ENCODE measurements at places on chromosomes 11 and 22.

DNA sequence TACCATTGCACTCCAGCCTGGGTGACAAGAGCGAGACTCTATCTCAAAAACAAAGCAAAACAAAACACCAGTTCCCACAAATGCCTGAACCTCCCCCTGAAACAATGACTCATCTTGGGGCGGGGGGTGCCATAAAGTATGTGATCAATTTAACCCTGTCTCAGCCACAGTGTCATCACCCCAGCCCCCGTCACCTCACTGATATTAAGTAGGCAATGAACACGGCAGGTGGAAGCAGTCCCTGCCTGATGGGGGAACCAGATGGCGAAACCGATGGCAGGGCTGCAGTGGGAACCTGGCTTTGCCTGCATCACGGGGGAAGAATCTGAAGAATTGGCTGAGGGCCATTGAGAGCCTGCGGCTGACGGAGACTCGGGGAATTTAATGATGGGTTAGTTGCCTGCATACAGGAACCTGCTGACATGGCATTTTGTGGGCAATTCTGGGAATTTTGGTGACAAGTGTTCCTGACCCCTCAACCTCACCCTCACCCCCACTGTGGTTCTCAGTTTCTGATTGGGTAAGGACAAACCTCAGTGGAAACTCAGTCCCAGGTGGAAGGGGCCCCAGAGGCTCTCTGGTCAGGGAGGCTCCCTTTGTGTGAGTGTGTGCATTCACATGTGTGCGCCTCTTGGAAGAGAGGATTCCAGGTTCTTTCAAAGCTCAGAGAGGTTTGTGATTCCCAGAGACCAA, 39.1 kb upstream of the SHISAL1 start:
- DNase-seq, result peak; percentile 72

DNA sequence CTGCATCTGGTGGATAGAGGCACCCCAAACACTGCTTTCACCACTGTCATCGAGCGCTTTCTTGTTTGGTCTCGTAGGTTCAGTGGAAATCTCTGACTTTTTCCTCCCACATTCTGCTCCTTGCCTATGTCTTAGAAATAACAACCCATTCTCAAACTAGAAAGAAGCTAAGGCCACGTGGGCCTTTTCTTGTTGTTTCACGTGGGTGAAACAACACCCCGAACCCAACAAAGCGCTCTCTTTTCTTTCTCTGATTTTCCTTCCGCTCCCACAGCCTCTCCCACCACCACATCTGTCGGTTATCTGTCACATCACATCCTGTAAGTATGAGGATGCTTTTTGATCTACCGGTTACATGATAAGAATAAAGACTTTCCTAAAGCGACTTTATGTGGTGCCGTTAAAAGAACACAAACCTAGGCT, 77.1 kb downstream of the LINC01488 start:
- peak; percentile 34 for DNase-seq

DNA sequence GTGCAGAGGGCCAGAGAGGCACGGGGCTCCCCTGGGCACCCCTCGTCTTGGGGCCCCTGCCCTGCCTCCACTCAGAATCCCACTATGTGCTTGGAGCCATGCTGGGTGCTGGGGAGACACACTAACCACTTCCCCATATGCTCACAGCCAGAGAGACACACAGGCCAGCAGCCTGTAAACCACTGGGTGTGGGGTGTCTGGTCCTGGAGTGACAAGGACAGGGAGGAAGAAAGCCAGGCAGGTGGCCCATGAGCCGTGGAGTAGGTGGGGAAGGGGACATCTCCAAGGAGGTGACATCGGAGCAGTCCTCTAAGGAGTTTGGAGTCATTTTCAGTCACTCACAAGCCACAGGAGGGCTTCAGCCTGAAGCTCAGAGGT, 58.9 kb downstream of the CDKN1C start:
- no peak for DNase-seq

DNA sequence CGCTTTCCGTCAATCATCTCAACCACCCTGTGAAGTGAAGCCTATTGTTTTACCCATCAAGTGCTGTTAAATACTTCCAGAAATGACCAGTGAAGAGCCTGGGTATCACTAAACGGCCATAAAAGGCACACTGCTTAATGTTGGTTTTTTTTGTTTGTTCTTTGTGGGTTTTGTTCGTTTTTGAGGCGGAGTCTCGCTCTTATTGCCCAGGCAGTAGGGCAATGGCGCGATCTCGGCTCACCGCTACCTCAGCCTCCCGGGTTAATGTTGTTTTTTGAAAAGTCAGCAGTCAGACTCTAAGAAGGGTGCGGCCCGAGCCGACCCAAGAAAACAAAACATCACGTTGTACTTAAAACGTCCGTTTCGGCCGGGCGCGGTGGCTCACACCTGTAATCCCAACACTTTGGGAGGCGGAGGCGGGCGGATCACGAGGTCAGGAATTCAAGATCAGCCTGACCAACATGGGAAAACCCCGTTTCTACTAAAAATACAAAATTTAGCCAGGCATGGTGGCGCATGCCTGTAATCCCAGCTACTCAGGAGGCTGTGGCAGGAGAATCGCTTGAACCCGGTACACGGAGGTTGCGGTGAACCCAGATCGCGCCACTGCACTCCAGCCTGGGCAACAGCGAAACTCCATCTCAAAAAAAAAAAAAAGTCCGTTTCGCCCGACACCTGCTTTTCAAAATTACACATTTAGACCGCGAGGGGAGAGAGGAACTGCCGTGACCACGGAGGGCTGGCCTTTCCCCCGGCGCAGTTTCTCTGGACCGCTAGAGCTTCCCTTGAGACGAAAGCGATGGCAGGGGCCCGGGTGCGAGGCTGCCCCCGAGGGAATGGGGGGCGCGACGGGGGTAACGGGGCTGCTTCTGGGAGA, 714 bp downstream of the CD59 start:
- peak; percentile 56 for DNase-seq

DNA sequence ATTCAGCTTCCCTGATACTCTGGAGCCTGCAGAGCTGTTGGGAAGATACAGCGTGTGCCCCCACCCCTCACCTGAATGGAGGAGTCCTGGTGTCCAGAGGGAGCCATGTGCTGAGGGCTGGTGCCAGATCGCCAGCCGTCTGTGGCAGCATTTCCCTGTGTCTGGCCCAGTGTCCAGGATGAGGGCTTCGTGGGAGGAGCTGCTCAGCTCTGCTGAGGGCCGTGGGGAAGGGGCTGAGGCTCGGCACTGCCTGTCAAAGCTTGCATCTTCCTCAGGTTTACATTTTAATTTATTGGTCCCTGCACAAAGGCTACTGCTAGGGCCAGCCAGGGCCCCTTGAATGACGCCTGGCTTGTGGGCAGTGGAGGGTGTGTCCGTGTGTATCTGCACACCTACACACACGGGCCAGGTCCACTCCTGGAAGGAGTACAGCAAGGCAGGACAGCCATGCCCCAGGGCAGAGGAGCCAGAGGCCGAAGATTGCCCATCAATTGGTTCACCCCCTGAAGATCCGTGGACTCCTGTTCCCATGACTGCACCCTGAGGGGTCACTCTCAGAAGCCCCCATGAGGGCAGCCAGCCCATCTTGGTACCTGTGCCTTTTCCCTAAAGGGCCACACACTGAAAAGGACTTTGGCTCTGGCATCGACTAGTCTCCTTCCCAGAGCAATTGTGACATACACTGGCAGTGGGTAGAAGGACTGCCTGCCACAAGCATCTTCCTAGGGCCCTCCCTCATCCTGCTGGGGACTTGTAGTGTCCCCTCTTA, 107.7 kb upstream of the PARVA start:
- no peak for DNase-seq

- no peak for DNase-seq
Observed at GRCh38 chr11:113401718-113402117, 14.1 kb downstream of the ANKK1 start.

- no peak for DNase-seq
Observed at GRCh38 chr11:94960488-94960887, 12.9 kb downstream of the CWC15 start.

DNA sequence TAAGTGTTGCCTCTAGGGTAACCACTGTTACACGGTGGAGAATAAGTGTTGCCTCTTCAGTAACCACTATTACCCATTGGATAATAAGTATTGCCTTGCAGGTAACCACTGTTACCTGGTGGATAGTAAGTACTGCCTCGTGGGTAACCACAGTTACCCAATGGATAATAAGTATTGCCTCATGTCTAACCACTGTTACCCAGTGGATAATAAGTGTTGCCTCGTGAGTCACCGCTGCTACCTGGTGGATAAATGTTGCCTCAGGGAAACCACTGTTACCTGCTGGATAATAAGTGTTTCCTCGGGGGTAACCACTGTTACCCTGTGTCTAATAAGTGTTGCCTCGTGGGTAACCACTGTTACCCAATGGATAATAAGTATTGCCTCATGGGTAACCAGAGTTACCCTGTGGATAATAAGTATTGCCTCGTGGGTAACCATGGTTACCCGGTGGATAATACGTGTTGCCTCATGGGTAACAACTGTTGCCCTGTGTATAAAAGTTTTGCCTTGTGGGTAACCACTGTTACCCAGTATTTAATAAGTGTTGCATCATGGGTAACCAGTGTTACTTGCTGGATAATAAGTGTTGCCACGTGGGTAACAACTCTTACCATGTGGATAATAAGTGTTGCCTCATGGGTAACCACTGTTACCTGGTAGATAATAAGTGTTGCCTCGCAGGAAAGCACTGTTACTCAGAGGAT, 12.3 kb upstream of the NXPE4 start:
- no peak for DNase-seq

DNA sequence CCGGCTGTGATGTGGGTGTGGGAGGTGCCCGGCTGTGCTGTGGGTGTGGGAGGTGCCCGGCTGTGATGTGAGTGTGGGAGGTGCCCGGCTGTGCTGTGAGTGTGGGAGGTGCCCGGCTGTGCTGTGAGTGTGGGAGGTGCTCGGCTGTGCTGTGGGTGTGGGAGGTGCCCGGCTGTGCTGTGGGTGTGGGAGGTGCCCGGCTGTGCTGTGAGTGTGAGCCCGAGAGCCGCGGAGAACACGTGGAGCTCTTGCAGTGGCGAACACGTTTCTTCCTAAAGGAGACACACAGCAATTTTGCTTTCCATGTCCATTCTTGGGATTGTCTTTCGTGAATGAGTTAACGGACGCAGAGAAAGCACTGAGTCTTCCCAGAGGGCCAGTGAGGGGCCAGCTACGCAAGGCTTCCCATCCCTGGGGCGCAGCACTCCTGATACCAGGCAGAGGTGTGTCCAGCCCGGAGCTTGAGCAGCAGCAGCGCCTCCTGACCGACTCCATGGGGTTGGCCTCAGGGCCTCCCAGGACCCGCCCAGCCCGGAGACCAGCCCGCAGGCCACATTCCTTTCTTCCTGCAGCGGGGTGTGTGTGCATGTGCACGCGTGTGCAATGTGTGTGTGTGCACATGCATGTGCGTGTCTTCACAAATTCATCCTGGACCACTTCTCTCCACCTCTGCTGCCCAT, 245.0 kb upstream of the B3GAT1 start:
- no peak for DNase-seq

GRCh38 chr11:68498903-68499883, 38.6 kb downstream of the PPP6R3 start:
- no peak for DNase-seq

- DNase-seq, result no peak
Observed at GRCh38 chr11:65781152-65781961, 581 bp upstream of the AP5B1 start.

DNA sequence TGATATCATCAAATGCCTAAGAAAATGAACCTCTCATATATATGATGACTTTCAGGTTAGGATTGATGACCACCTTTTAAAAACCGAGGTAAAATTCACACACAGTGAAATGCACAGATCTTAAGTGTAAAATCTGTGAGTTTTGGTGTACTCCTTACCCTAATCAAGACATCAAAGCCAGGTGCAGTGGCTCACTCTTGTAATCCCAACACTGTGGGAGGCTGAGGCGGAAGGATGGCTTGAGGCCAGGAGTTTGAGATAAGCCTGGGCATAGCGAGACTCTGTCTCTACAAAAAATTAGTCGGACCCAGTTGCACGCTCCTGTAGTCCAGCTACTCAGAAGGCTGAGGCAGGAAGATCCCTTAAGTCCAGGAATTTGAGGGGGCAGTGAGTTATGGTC, 140.4 kb downstream of the UVRAG start:
- no peak for DNase-seq

GRCh38 chr22:49297286-49297870, 530.3 kb downstream of the BRD1 start:
- no peak for DNase-seq

DNA sequence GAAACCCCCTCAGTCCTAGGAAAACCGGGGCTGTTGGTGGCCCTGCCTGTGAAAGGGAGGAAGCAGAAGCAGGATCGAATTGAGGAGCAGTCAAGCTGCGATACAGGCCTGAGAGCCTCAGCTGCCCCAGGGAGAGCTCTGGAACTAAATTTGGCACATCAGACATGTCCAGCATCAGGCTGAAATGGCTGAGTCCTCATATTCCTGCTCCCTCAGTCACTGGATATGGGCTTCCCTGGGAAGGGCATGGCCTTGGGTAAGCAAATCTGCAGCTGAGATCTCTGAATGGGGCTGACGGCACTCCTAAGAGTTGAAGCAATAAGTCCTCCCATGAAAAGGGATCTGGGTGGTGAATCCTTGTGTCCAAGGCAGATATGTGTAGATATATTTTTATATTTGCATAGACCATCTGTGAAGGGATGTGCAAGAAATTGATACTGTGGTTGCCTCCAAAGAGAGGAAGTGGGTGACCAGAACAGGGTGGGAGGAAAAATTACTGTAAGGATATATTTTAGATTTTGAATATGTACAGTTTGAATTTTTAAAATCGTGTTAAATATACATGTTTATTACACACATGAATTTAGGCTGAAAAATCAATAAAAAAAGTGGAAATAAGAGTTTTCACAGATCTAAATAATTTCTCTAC, 45.5 kb downstream of the APIP start:
- no peak for DNase-seq

GRCh38 chr11:33941637-33942160, 49.8 kb upstream of the LMO2 start:
- no peak for DNase-seq

DNA sequence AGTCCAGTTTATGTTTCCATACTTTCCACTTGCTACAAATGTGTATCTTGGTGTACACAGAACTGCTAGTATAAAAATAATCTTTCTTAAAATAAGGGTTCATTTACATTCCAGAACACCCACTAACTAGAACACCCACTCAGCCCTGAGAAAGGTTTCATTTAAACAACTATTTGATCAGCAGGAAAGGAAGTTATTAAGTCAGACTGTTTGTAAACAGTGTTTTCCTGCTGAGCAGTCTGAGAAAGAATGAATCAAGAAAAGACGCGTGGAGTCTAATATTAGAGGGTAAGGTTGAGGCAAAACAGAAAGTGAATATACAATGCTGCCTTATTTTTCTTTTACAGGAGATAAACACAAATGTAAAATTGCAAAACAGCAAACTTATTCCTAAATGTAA, 32.7 kb downstream of the NARS2 start:
- DNase-seq, result no peak

GRCh38 chr22:45960477-45961386, 16.2 kb downstream of the WNT7B start:
- DNase-seq, result no peak

- peak; percentile 88 for DNase-seq
Observed at GRCh38 chr11:1852877-1853276, at the start of gene LSP1. Gene LSP1, plus strand, starts transcription at chr11:1853084. Its CDS starts 61 bp downstream, at chr11:1853145.

GRCh38 chr11:37512156-37512780, 914.2 kb upstream of the RAG2 start:
- no peak for DNase-seq

DNA sequence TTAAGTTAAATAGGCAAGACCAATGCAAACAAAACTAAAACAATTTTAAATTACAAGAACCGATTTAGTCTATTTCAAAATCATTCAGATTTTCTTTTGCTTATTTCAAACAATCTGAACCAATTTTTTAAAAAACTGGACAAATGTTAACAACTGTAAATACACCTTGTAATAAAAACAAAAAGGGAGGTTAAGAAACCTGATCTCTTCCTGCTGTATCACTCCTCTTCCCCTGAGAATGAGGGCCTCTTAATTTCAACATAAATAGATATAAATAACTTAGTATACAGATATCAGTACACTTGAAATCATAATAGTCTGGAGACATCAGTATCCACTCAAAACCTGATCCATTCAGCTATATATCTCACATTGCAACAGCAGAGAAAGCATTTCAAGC, 346.6 kb downstream of the TTC28 start:
- DNase-seq, result no peak
